Activated naive CD8-positive, alpha-beta T cell treated with anti-CD3 and anti-CD28 coated beads, Interleukin-2, amount 50 U/mL, for 24 hours (primary cell): ENCODE measurements at places on chromosomes 1 and 21.

DNA sequence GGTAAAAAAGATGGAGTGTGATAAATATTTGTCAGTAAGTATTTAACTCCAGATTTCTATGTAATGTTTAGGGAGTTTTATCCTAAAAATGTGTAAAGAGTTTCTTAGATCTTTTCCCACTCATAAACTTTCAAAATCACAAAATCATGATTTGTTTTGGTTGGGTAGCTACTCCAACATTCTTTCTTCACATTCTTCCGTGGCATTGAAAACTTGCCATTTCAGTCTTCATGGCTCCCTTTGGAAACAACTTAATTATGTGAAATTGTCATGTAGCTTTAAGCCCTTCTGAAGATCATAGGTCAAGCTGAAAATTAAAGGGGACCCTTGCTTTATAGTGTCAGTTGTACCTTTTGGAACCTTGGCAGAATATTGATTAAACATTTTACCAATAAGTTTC lies 73.2 kb downstream of the ADGRL2 start:
- no peaks in the 10 kb centered on the region for H3K36me3 ChIP-seq
- H3K27me3 ChIP-seq: no peaks in the 10 kb centered on the region
- no peak overlapping the region for H3K27ac ChIP-seq
- no peak overlapping the region for H3K4me3 ChIP-seq
- H3K4me1 ChIP-seq: no peaks in the 10 kb centered on the region

DNA sequence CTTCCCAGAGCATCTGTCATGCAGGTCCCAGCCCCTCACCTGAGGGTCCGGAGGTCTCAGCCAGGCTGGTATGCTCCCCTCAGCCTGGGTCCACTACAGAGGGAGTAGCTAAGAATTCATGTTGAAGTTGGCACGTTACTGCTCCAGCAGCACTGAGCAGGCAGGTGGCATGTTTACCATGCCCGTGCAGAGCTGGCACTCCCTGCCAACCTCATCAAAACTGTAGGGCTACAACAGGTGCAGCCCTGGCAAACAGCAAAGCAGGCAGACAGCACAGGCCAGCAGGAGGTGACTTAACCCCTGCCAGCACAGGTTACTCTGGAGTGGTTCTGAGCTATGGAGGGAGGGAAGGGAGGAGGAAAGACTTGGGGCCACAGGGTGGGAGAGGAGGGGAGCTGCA lies 46.4 kb downstream of the NUAK2 start:
- no peak overlapping the region for H3K4me3 ChIP-seq
- no peaks in the 10 kb centered on the region for H3K27me3 ChIP-seq
- H3K36me3 ChIP-seq: peaks cover 2% of the 10 kb centered on the region
- peaks cover 44% of the 10 kb centered on the region for H3K4me1 ChIP-seq
- H3K27ac ChIP-seq: no peak overlapping the region

GRCh38 chr1:37458551-37458950 lies 15.8 kb upstream of the ZC3H12A start:
- no peaks in the 10 kb centered on the region for H3K27me3 ChIP-seq
- H3K36me3 ChIP-seq: no peaks in the 10 kb centered on the region
- H3K4me3 ChIP-seq: no peak overlapping the region
- H3K4me1 ChIP-seq: peaks cover 5% of the 10 kb centered on the region
- H3K27ac ChIP-seq: no peak overlapping the region

- no peaks in the 10 kb centered on the region for H3K4me1 ChIP-seq
- H3K27ac ChIP-seq: no peak overlapping the region
- H3K27me3 ChIP-seq: no peaks in the 10 kb centered on the region
- no peak for DNase-seq
- H3K36me3 ChIP-seq: peaks cover 3% of the 10 kb centered on the region
Measured at GRCh38 chr1:95012389-95012788, 60.4 kb downstream of the ALG14 start.

DNA sequence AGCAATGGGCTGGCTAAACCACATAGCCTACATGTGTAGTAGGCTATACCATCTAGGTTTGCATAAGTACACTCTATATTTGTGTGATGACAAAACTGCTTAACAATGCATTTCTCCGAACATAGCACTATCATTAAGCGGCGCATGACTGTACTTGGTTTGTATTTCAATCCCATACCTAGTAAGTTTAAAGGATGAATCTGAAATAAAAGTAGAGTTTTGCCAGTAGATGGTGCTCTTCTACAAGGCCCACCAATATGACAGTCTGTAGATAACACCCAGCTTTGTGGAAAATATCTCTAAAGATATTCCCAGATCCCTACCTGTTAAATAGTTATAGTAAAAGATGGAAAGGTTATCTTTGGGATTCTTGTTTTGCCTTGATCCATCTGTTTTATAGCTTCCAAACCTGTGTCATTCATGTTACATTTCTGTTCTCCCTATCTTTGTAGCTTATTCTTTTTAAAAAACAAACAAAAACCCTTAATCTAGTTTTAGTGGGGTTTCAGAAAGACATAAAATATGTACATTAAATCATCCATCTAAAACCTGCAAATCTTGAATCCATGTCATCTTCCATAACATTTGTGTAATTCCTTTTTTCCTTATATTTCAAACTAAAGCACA lies 33.9 kb upstream of the ASPM start:
- H3K4me3 ChIP-seq: no peak overlapping the region
- H3K27me3 ChIP-seq: no peaks in the 10 kb centered on the region
- no peak for DNase-seq

DNA sequence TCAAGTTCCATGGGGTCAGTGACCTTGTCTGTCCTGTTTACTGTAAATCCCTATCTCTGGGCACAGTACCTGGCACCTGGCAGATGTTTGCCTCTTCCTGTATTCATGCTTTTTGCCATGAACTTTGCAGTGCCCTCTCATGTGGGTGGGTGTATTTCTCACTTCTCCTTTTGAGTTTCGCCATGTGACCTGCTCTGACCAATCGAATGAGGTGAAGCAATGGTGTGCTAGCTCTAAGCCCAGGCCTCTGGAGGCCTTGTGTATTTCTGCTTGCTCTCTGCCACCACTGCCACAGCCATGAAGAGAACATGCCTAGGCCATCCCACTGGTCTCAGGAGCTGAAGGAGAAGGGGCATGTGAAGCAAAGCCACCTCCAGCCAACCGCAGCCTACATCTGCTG lies 185.5 kb upstream of the ZC3H12A start:
- H3K4me1 ChIP-seq: peaks cover 9% of the 10 kb centered on the region
- no peak overlapping the region for H3K4me3 ChIP-seq
- peaks cover 5% of the 10 kb centered on the region for H3K27me3 ChIP-seq
- H3K36me3 ChIP-seq: no peaks in the 10 kb centered on the region
- peak overlapping the region; percentile 25 for H3K27ac ChIP-seq

DNA sequence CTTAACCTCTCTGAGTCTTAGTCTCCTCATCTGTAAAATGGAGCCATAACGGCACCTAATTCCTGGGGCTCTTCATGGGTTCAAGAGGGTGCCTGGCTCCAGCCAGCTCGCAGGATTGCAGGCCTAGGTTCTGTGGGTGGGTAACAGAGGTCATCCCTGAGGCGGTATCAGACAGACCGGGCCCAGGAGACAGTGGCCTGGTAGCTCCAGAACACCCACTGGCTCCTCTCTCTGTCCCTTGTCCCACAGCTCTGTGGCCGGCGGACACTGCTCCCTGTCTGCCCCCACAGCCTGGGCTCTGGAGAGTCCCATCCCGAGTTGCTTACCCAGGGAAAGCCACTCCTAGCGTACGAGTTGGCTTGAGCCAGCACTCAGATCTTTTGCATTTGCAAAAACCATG lies 150.3 kb downstream of the PEX14 start:
- no peak for DNase-seq
- H3K36me3 ChIP-seq: no peaks in the 10 kb centered on the region
- no peak overlapping the region for H3K27ac ChIP-seq
- no peaks in the 10 kb centered on the region for H3K27me3 ChIP-seq

DNA sequence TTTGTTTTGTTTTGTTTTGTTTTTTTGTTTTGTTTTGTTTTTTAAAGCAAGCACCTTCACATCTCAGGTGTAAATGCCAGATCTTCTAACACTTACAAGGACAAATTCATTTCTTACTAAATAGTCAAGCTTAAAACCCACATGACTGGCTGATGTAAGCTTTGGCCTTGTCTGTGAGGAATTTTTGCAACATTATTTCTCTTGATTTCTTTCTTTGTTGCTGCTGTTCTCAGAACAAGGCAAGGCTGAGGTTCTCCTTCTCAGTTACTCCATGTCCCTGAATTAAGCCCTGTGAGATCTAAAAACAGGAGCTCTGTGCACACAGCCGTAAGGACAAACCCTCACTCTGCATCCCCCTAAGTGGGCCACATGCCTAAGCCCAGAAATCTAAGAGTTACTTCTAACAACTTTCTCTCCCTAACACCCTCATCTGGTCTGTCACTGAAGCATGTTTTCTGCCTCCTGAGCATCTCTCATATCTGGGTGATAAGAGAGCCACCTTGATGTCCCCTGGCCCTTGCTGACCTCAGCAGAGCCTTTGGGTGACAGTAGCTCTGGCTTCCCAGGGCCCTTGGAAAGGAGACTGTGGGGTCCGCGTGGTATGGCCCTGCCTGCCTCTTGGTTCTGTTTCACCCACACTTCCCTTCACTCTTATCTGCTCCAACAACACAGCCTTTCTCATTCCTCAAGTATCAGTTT lies 81.2 kb upstream of the HOOK1 start:
- no peak overlapping the region for H3K4me3 ChIP-seq
- H3K4me1 ChIP-seq: peaks cover 16% of the 10 kb centered on the region
- peaks cover 14% of the 10 kb centered on the region for H3K36me3 ChIP-seq
- H3K27me3 ChIP-seq: no peaks in the 10 kb centered on the region

- peaks cover 7% of the 10 kb centered on the region for H3K27me3 ChIP-seq
- no peak for DNase-seq
- no peak overlapping the region for H3K27ac ChIP-seq
Measured at GRCh38 chr1:91894036-91894761, 8.2 kb upstream of the TGFBR3 start.

- H3K36me3 ChIP-seq: no peaks in the 10 kb centered on the region
- H3K4me1 ChIP-seq: peaks cover 7% of the 10 kb centered on the region
- H3K27me3 ChIP-seq: no peaks in the 10 kb centered on the region
- no peak for DNase-seq
- no peak overlapping the region for H3K4me3 ChIP-seq
- H3K27ac ChIP-seq: no peak overlapping the region
Measured at GRCh38 chr1:43469932-43470331, 16.2 kb upstream of the HYI start.

- peaks cover 3% of the 10 kb centered on the region for H3K4me1 ChIP-seq
- DNase-seq: no peak
- H3K36me3 ChIP-seq: no peaks in the 10 kb centered on the region
- no peaks in the 10 kb centered on the region for H3K27me3 ChIP-seq
Measured at GRCh38 chr1:80896781-80897356, 903.9 kb upstream of the ADGRL2 start.

DNA sequence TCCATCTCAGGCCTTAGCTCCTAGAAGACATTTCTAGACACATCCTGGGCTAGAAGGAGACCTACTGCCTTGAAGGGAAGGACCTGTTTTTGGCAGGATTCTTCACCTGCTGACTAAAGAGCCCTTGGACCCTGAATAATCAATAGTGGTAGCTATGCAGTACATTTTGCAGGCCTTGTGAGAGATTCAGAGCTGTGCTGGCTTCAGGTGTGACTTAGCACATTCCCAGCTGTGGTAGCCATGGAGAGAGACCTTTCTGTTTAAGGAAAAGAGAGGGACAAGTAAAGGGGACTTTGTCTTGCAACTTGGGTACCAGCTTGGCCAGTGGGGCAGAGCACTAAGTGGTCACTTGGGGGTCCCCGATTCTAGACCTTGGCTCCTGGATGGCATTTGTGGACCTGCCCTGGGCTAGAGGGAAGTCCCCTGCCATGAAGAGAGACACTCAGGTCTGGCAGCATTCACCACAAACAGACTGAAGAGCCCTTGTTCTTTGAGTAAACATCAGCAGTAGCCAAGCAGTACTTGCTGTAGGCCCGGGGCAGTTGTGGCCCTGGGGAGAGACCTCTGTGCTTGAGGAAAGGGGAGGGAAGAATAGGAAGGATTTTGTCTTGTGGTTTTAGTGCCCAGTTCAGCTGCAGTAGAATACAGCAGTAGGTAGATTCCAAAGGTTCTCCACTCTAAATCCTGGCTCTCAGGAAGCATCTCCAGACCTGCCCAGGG lies 26.2 kb upstream of the CD1A start:
- H3K27me3 ChIP-seq: peaks cover 35% of the 10 kb centered on the region
- no peak for DNase-seq
- H3K27ac ChIP-seq: no peak overlapping the region
- H3K4me1 ChIP-seq: no peaks in the 10 kb centered on the region

DNA sequence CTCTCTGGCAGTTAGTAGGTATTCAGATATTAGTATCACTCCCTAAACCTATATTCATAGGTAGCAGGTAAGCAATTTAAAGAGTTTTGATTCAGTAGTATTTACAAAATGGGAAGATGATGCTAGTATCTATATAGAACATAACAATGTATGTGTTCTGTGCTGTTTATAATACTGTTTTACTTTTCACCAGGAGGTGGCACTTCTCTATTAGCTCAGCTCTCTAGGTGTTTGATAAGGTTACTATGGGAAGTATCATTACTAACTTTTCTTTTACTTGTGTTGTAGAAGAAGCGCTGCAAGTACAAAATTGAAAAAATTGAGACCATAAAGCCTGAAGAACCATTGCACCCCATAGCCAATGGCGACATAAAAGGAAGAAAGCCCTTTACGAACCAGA lies 49.4 kb upstream of the FASLG start:
- no peak overlapping the region for H3K4me3 ChIP-seq
- peak overlapping the region; percentile 52 for H3K27ac ChIP-seq
- peaks cover 44% of the 10 kb centered on the region for H3K36me3 ChIP-seq
- no peaks in the 10 kb centered on the region for H3K27me3 ChIP-seq
- no peak for DNase-seq

DNA sequence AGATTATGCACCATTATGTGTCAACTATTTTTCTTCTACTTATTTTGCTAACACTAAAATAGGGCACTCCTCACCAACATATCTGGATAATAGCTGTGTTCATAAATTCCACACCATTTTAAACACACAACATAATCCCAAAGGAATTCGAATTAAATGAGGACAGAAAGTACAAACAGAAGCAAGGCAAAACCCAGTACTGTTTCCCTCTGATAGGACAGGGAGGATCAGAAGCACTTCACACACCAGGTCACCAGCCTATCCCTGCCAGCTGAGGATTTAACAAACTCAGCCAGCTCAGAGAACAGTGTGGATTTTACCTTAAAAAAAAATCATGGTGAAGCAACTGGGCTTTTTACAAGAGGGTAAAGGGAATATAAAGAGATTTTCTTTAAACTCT lies 20.0 kb downstream of the CRYZ start:
- DNase-seq: no peak
- no peak overlapping the region for H3K27ac ChIP-seq
- H3K27me3 ChIP-seq: no peaks in the 10 kb centered on the region
- peaks cover 20% of the 10 kb centered on the region for H3K36me3 ChIP-seq

DNA sequence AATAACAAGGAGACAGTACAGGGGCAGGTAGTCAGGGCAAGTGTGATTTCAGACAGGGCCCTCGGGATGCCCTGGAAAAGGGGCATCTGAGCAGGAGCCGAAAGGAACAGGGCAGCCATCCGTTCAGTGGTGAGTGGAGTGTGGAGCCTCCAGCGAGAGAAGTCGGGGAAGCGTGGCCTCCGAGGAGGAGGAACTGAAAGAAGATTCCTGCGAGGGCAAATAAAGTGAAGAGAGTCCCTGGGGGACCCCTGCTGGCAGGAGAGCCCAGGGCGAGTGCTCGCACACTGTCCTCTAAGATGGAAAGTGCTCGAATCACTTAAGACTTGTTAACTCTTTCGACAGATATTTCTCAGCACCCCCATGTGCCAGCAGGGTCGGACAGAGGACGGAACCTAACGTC lies 3.5 kb upstream of the UTS2 start:
- no peaks in the 10 kb centered on the region for H3K27me3 ChIP-seq
- H3K27ac ChIP-seq: no peak overlapping the region
- peaks cover 1% of the 10 kb centered on the region for H3K4me1 ChIP-seq
- DNase-seq: no peak
- no peak overlapping the region for H3K4me3 ChIP-seq
